ENCODE measurements at places on chromosomes 7 and 10.
A peak's percentile ranks its signal among the peaks of the same experiment; 100 is the strongest.

GRCh38 chr7:94507462-94507861 is 2.1 kb upstream of the CASD1 start:
- DNase-seq, result no peak

- no peak for DNase-seq
Observed at GRCh38 chr10:44937196-44938005, 22.2 kb upstream of the RASSF4 start.

GRCh38 chr7:85454904-85455303 is 268.0 kb upstream of the SEMA3D start:
- no peak for DNase-seq

GRCh38 chr7:120030876-120031275 is 242.1 kb upstream of the KCND2 start:
- DNase-seq, result no peak

- no peak for DNase-seq
Observed at GRCh38 chr10:13184730-13185514, 23.6 kb downstream of the MCM10 start.

DNA sequence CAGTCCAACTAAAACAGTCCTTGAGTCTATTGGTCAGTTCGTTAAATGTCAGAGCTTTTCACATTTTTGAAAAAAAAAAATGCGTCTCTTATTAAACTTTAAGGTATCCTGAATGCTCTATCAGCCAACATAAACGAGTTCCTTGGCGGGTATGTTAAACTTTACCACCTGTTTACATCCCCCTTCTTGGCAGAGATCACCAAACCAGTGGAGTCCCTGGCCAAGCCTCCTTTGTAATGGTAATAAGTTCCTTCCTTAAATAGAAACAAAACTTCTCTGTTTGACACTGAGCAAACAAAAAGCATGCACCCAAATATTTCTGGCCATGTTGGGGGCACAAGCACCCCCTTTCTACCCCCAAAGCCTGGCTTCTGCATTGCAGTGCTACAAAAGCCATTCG is 3.2 kb downstream of the TRIL start:
- no peak for DNase-seq

- DNase-seq, result no peak
Observed at GRCh38 chr7:85833066-85833465, 646.2 kb upstream of the SEMA3D start.

DNA sequence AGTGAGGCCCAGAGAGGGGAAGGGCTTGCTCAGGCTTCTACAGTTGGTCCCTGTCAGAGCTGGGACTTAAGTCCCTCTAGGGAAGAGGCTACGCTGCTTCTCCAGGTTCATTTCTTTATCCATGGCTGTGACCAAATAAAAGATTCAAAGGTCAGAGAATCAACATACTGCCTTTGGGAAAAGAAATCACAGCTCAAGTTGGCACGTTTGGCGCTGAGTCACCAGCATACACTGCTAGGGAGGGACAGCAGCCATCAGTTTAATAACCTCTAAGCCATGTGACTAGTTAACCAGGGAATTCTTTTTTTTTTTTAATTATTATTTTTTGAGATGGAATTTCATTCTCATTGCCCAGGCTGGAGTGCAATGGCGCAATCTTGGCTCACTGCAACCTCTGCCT is 28.4 kb upstream of the CRHR2 start:
- no peak for DNase-seq

DNA sequence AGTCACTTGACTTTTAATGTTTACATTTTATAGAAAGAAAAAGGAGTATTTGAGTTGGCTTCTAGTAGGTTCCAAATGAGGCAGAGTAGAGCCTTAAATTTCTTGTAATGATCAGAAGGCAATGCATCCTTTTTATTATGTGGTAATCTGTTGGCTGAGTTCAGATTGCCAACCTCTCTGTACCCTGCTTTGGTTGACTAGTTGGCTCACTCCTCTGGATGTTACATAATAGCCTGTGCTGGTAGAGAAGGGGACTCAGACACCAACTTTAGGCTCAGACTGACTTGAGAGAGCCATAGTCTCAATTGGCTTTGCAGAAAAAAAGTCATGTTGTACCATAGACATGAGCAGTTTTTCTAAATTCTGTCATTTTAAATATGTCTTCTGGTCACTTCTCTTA is 46.8 kb upstream of the GLCCI1 start:
- DNase-seq, result no peak

DNA sequence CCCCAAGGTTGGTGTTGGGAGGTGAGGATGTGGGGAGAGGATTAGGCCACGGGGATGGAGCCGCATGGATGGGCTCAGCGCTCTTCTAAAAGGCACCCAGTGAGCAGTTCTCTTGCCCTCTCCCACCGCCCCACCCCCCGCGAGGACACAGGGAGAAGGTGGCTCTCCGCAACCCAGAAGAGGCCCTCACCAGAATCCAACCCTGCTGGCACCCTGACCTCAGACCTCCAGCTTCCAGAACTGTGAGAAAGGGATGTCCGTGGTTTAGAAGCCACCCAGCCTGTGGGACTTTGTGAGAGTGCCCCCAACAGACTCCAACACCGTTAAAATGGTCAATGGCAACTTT is 242.8 kb upstream of the PPP2R2D start:
- no peak for DNase-seq

- DNase-seq, result no peak
Observed at GRCh38 chr7:153433223-153433622, 619.0 kb upstream of the DPP6 start.

- peak; percentile 68 for DNase-seq
Observed at GRCh38 chr7:155796381-155797261, 15.6 kb downstream of the SHH start.

GRCh38 chr7:15888090-15888489 is 201.6 kb upstream of the MEOX2 start:
- no peak for DNase-seq

GRCh38 chr7:43856996-43857395 is 12.3 kb downstream of the MRPS24 start:
- no peak for DNase-seq

DNA sequence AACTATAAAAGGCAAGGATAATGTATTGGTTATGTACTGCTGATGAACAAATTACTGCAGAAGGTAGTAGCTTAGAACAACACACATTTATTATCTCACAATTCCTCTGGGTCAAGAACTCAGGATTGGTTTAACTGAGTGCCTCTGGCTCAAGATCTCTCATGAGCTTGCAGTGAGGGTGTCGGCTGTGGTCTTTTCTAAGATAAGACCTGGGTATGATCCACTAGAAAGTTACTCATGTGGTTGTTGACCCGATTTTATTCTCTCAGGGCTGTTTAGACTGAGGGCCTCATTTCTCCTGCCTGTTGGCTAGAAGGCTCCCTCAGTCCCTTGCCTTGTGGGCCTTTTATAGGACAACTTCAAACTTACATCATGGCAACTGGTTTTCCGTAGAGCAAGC is 86.7 kb downstream of the VWDE start:
- no peak for DNase-seq

- DNase-seq, result no peak
Observed at GRCh38 chr10:4576206-4576605, 249.8 kb upstream of the AKR1E2 start.

GRCh38 chr7:96089511-96089910 is 232.4 kb downstream of the SLC25A13 start:
- no peak for DNase-seq

- no peak for DNase-seq
Observed at GRCh38 chr10:37222046-37222445, 96.6 kb downstream of the ANKRD30A start.

DNA sequence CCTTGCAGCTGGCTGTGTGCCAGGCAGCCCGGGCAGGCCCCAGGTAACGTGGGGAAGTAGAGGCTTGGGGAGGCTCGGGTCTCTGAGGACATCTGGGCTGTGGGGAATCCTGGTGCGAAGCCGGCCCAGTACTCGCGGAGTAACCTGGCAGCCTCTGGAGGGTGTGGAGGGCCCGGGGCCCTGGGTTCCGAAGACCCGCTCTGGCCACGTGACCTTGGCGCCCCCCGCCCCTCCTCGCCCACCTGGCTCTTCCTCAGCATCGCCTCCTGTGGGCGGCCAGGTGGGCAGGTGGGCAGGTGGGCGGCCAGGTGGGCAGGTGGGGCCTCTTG is 143.1 kb downstream of the WDR37 start:
- DNase-seq, result no peak

DNA sequence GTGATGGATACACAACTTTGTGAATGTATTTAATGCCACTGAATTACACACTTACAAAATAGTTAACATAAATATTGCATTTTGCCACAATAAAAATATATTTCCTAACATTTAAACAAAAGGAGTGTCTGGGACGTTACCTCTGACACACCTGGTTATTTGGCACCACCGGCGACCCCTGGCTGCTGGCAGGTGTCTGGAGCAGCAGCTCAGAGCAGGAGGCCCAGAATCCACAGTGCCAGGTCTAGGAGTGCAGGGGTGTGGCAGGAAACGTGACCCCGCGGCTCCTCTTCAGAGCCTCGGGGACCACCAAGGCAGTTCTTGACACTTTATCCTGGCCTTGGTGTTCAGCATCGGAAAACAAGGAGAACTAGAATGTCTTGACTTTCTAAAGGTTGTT is 46.3 kb downstream of the MGMT start:
- DNase-seq, result no peak

DNA sequence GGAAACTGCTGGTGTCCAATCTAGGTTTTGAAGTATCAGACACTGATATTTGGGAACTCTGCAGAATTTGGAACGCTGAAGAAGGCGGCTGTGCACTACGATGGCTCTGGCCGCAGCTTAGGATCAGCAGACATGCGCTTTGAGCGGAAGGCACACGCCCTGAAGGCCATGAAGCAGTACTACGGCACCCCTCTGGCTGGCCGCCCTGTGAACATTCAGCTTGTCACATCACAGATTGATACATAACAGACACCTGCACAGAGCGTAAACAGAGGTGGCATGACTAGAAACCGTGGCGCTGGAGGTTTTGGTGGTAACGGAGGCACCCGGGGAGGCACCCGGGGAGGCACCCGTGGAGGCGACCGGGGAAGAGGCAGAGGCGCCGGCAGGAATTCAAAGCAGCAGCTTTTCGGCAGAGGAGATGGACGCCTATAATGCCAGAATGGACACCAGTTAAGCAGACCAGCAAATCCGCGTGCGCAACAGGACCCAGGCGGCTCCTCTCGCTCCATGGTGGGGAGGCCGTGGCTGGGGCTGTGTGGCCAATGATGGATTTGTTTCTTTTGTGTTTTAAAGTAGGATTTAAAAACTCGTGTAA is 22.2 kb upstream of the CCL24 start:
- DNase-seq, result no peak

DNA sequence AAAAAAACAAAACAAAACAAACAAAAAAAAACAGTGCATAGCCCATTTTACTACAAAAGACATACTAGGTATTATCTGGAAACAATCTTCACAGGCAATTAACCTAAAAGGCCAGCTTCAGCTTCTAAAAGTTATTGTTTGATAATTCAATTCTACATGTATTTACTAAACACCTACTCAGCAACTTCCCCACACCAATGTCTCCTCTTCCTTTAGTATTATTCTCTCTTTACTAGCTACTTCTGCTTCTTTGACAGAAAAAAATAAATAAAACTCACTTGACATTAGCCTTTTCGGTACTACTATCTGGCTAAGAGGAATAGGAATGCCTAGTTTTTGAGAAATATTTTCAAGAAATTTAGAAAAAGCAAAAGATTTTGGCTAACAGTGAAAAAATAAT is 2.8 kb downstream of the TM9SF3 start:
- DNase-seq, result no peak

DNA sequence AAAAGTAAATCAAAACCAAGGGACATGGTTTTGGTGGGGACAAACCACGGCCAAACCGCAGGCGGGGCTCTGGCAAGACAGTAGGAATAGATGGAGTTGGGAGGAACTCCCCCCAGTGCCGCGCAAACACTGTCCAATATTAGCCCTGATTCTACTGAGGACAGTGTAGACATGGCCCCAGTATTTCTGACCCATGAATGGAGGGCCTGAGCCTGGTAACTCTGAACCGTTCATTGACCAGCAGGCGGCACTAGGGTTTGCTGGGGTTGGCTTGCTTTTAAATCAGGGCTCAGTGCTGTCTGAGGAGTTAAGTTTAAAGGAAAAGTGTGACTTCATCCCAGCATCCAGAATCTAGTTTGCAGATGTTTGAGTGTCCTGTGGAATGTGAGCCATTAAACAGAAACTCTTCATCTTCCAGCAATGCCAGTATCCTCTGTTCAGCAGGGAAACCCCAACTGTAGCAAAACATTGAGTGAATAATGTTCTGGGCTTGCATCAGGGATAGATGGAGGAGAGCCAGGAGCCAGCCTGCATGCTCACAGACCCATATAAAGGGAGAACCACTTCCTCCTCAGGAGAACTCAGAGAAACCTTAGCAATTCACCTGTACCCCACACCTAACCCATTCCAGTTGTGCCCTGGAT is 147.4 kb upstream of the PRSS58 start:
- DNase-seq, result no peak

DNA sequence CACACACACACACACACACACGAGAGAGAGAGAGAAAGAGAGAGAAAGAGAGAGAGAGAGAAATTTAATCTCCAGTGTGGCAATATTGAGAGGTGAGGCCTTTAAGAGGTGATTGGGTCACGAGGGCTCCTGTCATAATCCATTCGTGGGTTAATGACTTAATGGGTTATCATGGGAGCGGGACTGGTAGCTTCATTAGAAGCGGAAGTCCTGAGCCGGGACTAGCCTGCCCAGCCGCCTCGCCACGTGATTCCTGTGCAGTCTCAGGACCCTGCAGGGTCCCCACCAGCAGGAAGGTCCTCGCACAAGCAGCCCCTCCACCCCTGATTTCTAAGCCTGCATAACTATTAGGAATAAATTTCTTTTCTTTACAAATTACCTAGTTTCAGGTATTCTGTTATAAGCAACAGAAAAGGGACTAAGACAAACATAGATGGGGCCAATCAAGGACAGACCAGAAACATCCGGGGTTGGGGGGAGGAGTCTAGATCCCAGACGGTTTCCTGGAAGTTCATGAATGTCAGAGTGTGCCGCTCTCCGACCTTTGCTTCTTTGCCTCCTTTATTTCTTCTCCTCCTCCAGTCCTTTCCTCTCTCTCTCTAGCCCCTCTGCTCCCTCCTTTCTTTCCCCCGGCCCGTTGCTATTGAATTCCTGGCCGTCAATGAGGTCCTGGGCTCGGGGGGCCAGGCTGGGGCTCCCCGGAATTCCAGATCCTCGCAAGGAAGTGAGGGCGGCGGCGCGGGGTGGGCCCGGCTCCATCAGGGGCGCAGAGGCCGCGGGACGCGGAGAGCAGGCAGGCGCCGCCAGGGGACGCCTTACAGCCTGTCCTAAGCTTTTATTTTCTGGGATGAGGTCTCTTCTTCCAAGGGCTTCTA is 146.8 kb downstream of the CYP26A1 start:
- DNase-seq, result no peak

Data from stimulated activated CD4-positive, alpha-beta T cell treated with anti-CD3 and anti-CD28 coated beads, TNF-alpha, amount 100 ng/mL, for 1 hour (primary cell).